Activated CD4-positive, alpha-beta T cell treated with anti-CD3 and anti-CD28 coated beads, Interleukin-2, amount 50 U/mL, for 24 hours (primary cell): ENCODE measurements at places on chromosomes 12 and 14.
A peak's percentile ranks its signal among the peaks of the same experiment; 100 is the strongest.

- no peak for DNase-seq
Measured at GRCh38 chr12:49808686-49809380, 19.4 kb downstream of the NCKAP5L start.

GRCh38 chr14:76920331-76921087 is 94.3 kb downstream of the LRRC74A start:
- DNase-seq: no peak

DNA sequence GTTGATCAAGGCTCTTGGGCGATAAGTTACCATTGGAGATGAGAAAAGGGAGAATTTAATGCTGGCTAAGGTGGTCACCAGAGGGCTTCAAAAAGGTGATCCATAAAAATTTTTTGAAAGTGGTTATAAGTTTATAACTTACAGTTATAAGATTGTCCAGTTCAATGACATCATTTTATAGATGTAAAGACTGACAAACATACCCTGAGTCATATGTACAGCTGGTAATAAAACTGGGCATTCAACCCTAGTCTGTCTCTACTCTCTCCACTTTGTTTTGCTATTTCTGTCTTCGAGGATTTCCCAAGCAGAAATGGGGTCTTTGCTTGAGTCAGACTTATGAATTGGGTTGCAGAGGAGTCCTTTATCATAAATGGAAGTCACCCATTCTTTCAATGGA is 454.0 kb downstream of the SOX5 start:
- DNase-seq: no peak

DNA sequence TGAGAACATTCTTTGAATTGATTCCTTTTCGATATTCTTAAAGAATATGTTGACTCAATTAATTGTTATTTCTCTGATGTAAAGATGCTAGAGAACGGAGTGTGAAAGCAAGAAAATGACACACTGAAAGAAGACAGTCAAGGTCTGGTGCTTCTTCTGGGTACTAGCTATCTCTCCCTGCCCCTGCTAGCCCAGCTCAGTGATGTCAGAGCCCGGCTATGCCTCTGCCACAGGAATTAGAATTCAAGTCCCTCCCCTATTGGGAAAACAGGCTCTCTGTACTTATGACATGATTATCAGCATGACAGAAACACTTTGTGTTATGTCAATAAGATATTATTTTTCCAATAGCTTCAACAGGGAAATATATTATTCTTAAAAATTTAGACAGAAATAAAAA is 252.4 kb downstream of the KCNC2 start:
- no peak for DNase-seq

- no peak for DNase-seq
Measured at GRCh38 chr12:124786061-124786964, 77.4 kb downstream of the SCARB1 start.

DNA sequence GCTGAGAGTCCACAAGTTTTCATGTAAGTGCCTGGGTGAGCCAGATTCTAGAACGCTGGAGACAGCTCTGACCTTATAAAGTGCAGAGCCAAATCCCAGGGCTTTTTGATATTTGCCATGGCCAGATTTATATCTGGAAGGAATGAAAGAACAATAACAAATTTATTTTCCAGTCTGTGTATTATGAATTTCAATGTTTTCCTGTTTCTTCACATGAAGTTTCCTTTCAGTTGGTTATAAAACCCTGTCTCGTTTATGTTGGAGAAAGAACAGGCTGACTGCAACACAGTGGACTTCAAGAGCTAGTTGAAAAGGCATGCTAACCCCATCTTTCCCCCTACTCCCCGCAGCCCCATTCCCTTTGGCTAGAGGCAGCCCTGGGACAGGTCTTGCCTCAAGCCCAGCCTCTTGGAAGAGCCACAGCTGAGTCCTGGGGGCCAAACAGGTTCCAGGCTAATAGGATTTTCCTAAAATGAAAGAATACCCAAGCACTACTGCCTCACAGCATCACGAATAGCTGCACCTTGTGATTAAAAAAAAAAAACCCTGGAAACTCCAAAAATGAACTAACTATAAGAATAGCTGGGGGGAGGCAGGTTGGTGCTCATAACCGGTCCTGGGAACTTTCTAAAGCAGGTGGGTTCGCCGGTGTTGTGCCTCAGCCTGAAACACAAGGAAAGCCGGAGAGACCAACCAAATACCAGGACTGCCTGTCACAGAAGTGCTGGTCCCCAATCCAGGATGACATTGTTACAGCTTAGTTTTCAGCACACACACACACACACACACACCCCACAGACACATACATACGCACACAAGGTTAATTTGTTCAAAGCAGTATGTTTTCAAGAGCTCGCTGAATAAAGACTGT is 1.5 kb downstream of the FBLN5 start:
- no peak for DNase-seq

DNA sequence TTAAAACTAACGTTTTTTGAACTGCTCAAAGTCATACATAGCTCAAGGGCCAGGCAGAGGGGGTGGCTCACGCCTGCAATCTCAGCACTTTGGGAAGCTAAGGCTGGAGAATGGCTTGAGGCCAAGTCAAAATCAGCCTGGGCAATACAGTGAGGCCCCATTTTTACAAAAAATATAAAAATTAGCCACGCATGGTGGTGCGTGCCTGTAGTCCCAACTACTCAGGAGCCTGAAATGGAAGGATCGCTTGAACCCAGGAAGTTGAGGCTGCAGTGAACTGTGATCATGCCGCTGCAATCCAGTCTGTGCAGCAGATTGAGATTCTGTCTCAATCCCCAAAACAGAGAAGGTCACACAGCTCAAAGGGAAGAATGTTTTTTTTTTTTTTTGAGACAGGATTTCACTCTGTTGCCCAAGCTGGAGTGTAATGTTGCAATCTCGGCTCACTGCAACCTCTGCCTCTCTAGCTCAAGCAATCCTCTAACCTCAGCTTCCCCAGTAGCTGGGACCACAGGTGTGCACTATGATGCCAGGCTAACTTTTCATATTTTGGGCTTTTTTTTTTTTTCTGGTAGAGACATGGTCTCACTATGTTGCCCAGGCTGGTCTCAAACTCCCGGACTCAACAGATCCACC is 2.9 kb downstream of the RBM23 start:
- no peak for DNase-seq

- no peak for DNase-seq
Measured at GRCh38 chr14:37753459-37753858, 158.0 kb downstream of the TTC6 start.

DNA sequence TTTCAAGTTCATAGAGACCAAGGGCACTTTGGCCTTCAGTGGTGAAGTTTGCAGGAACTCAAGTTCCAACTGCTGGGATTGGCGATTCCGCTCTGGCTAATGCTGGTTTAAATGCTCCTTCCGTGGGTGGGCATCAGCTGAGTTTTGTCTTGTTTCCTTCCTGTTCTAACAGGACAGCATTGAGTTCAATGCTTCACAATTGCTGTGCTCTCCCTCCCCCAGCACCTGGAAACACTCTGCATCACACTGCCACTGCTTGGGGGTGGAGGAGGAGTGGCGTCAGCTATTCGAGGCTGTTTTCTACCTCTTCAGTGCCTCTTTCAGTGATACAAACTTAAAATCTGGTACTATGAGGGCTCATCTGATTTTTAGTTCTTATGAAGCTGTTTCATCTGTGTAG is 634.9 kb downstream of the FSCB start:
- DNase-seq: no peak

DNA sequence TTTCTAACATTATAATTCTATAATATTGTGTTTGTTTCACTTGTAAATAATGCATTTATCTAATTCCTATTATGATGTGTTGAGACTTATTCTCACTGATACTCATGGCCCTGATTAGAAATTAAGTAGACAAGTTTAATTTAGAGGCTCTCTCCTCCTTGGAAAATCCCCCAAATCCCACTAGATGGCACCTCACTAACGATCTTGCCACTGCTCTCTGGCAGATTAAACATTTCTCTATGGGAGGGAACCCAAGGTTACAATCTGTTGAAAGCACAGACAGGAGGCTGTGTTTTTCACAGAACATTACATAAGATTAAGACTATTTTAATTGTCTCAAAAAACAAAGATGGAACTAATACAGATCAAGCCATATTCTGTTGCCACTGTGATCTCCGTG is 318.7 kb downstream of the LRFN5 start:
- no peak for DNase-seq

- no peak for DNase-seq
Measured at GRCh38 chr12:98211909-98212695, 303.3 kb upstream of the TMPO start.

DNA sequence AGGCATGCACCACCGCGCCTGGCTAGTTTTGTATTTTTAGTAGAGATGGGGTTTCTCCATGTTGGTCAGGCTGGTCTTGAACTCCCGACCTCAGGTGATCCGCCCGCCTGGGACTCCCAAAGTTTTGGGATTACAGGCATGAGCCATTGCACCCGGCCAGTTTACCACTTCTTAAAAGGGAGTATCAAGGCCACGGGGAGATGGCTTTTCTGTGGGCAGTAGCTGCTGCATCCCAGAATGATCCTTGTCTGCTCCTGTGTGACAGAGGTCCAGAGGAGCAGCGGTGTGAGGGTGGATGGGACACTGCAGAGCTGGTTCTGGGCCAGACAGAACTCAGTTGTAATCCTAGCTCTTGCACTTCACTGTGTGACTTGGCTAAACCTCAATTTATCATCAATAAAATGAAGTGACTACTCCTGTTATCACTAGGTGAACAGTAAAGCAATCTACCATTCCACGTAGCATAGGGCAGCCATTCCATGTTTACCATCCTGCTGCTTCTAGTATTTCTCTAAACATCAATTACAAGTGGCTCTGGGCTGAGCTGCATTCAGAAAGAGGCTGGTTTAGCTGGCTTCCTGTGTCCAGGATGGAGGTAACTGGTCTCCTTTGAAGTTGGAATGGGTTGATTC is 3.0 kb upstream of the NPFF start:
- DNase-seq: no peak

DNA sequence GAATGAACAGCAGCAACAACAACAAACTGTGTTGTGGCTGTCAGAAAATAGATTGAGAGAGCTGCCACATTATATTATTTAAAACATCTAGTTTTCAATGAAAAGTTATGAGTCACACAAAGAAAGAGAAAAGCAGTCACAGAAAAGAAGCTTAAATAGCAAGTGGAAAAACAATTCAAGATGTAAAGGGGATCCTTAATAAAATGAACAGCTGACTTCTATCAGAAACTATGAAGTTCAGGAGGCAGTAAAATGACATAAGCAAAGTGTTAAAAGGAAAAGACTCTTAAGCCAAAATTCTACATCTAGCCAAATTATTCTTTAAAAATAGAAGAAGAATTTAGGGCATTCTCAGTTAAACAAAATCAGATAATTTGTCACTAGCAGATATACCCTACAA is 5.6 kb downstream of the CLEC14A start:
- no peak for DNase-seq

GRCh38 chr12:48980953-48981756 is 3.0 kb downstream of the WNT1 start:
- no peak for DNase-seq

- no peak for DNase-seq
Measured at GRCh38 chr12:131369094-131369845, 341.6 kb upstream of the SFSWAP start.

DNA sequence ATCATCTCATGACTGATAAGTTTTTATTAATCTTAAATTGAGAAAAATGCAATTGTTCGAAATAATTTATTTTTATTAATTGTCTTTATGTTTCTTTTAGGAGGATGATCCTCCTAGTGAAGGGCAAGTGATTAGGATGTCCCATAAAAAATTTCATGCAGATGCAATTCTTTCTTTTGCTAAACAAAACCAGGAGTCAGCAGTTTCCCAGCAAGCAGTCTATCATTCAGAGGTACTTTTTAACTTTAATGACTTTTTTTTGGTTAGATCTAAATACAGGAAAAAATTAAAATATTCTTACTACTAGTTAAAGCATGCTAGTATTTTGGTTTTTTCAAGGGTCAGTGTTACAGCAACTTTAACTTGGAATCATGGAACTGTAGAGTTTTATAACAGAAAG is 64.5 kb downstream of the KIAA0586 start:
- no peak for DNase-seq

- DNase-seq: no peak
Measured at GRCh38 chr14:54908190-54908589, 5.6 kb upstream of the GCH1 start.

DNA sequence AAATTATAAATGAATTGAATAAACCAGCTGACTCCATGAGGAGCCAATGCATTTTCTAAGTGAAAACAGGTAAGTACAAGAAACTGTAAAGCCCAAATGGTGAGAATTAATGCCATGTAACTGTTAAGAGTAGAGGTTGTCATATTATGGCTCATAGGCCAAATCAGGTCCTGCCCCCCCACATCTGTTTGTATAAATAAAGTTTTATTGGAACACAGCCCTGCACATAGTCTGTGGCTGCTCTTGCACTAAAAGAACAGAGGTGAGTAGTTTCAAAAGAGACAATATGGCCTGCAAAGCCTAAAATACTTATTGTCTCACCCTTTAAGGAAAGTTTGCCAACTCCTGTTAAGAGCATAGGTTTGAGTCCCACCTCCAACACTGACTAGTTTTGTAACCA is 140.5 kb upstream of the SRRM4 start:
- no peak for DNase-seq

DNA sequence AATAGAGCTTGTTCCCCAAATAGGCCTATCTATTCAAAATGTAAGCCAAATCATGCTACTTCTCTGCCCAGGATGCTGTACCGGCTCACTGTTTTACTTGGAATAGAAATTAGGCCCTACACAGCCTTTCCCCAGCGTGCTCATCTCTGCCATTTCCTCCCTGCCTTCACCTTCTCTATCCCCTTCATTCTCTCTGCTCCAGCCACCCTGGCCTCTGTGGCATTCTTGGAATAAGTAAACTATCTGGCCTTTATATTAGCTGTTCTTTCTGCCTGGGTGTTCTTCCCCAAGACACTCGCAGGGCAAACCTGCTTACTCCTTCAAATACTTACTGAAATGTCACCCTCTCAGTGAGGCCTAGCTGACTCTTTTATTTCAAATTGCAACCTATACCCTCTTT is 30.9 kb upstream of the DYRK2 start:
- DNase-seq: no peak

- DNase-seq: no peak
Measured at GRCh38 chr12:54017027-54017788, 8.4 kb downstream of the HOXC8 start.

DNA sequence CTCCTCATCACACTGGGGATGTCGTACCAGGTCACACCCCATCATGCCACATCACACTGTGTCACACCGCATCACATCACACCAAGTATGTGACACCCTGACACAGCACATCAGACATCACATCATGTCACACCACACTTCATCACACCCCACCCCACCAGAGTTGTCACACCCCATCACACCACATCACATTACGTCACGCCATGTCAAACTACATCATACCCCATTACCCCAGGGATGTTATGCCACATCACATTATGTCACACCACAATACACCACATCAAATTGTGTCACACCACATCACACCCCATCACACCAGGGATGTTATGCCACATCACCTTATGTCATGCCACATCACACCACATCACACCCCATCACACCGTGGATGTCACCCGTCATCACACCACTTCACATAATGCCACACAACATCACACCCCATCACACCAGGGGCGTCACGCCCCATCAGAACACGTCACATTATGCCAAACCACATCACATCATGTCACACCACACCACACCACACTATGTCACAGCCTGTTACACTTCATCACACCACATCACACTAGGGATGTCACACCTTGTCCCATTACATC is 133.6 kb downstream of the TMEM121 start:
- no peak for DNase-seq

GRCh38 chr12:75977952-75978671 is 53.5 kb downstream of the PHLDA1 start:
- peak; percentile 40 for DNase-seq
